Lung (tissue), 17 donors: ENCODE measurements at places on chromosomes 5 and 9.

DNA sequence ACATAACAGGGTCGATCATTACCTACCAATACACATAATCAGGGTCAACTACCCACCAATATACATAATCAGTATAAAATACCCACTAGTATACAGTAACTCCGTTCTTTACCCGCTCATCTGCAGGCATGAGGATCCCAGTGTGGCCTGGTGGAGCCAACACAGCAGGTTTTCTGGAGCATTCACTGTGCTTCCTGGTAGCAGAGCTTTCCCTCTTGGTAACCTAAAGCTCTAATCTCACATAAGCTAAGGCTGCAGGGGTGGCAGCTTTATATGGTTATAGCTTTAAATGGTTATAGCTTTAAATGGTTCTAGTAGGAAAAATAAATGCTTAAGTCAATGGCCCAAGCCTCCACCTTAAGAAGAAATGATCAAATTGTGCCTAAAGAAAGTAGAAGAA is 11.9 kb downstream of the LCN1 start:
- no peak for DNase-seq

DNA sequence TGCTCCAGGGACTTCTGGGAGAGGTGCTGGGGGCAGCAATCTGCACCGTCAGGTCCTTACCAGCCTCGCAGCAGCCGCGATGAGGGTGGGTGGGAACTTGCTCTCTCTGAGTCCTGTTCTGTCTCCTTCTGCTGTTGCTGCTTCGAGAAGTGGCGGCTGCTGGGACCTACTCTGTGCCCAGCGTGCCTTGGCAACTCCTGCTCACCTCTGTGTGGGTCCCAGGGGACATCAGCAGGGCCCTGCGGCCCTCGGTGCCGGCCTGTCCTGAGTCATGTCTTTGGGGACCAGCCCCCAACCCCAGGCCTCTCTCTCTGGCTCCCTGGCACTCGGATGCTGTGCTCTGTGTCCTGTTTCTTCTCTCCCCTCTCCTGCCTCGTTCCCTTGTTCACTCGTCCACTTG is 49.5 kb downstream of the KCNT1 start:
- no peak for DNase-seq

DNA sequence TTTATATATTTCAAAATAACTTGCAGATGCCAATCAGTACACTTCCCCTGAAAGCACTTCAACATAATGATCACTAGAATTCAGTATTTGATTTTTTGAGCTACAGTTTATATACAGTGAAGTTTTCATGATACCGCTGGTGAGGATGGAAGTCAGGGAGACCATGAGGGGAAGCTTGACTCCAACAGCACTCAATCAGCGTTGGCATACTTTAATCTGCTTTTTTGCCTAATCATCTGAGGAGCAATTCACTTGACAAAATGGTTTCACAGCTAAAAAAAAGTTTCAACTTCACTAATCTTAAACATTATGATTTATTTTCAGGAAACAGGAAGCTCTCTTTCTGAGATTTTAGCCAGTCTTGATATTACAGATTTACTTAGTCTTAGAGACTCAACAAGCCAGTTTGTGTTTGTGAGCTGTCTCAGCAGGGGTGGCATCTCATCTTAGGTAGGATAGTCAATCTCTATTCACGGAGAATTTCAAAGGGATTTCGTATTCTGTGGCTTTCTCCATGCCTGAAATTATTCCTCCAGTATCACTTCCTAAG is 111.4 kb upstream of the ARRDC3 start:
- no peak for DNase-seq

GRCh38 chr5:57494104-57495098 is 11.8 kb upstream of the ACTBL2 start:
- peak; percentile 43 for DNase-seq

- DNase-seq = no peak
These were observed 81.8 kb downstream of the NLN start for GRCh38 chr5:65803699-65804391.
